ENCODE measurements at places on chromosomes 3 and 15. TPM values are rescaled to one million over a fixed set of nuclear protein-coding genes. Genes with fewer than 3 reads are reported as not detected.

Gene CHRD
- 47.2 TPM for total RNA-seq

Gene HRG
- total RNA-seq, result not detected

Gene TJP1
- total RNA-seq, result 70.9 TPM

Gene GPR149
- not detected for total RNA-seq

Gene PTX3
- 13.5 TPM for total RNA-seq

DNA sequence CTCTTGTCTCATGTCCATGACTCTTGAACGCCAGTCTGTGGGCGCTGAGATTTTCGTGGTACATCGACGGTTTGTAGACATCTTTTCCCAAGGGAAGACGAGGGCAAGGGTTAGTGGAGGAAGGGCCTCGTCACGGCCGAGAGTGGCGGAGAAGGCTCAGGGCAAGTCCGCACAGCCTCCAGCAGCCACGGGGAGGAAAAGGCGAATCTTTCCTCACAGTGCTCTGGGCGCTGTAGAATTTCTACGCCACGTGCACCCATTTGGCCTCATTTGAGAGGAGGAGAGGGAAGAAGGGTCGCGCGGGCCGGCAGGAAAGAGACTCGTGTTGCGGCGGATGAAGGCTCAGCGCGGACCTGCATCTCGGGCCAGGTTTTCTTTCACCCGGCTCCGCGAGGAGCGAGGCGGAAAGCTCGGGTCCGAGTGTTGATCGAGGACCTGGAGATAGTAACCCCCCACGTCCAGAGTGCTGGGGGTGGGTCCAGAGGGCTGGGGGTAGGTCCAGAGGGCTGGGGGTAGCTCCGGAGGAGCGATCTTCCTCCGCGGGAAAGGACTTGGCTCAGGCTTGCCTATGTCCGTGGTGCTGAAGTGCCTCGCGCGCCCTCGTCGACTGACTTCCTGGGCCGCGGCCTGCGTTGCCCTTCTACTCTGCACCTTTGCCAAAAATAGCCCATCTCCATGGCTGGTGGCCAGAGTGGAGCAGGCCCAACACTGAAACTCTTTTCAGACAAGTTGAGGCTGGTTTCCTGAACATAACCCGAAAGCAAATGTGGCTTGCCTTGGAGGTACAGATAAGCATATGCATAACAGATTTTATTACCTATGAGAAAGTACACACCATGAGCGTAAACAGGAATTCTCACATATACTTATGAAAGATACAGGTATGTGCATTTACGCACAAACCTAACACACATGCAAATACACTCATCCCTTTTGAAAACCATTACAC is 1.1 kb downstream of the SLC35G2 start:
- DNase-seq, result peak; percentile 53

- DNase-seq, result peak; percentile 20
Observed at GRCh38 chr3:146218880-146219866, 31.7 kb downstream of the PLSCR4 start.

GRCh38 chr3:42714171-42714852 is 11.7 kb upstream of the HHATL start:
- DNase-seq, result no peak

GRCh38 chr3:60036803-60037202 is 987.0 kb upstream of the CFAP20DC start:
- DNase-seq, result no peak

GRCh38 chr3:136858381-136858780 is 3.6 kb upstream of the NCK1 start:
- DNase-seq, result peak; percentile 5

GRCh38 chr3:97930018-97930417 is 42.2 kb downstream of the RIOX2 start:
- DNase-seq, result no peak

GRCh38 chr15:43881944-43882343 is 55.1 kb downstream of the WDR76 start:
- DNase-seq, result peak; percentile 58

- no peak for DNase-seq
Observed at GRCh38 chr3:42731476-42732195, 29.0 kb upstream of the HHATL start.

DNA sequence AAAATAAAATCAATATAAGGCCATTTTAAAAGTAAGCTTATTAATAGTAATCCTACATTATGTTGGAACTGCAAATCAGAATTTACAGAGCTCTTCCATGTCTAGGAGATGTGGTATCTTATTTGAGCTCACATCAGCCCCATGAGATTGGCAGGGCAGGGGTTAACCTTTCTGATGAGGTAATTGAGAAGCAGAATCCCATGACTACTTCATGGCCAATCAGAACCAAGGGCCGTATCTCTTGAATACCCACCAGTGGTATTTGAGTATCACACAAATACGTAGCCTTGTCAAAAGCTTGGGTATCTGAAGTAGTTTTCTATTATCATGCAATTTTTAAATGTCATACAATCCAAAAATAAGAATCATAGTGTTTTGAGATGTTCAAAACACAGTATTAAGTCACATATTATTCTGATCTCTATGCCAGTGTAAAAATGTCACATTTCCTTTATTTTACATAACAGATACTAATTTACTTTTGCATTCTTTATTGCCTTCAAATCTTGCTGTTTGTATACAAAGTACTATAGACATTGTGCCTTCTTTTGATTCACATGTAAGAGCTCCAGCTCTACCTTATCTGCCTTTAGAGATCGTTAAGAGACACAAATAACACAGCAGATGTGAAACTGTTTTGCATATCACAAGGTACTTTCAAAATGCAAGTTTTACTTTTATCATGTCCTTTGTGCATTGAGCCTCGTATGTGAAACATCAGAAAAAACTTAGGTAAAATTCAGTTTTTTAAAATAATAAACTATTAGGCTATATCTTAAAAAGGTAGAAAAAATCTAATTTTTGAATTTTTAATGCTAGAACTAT is 251.7 kb upstream of the GOLGA6L4 start:
- no peak for DNase-seq

DNA sequence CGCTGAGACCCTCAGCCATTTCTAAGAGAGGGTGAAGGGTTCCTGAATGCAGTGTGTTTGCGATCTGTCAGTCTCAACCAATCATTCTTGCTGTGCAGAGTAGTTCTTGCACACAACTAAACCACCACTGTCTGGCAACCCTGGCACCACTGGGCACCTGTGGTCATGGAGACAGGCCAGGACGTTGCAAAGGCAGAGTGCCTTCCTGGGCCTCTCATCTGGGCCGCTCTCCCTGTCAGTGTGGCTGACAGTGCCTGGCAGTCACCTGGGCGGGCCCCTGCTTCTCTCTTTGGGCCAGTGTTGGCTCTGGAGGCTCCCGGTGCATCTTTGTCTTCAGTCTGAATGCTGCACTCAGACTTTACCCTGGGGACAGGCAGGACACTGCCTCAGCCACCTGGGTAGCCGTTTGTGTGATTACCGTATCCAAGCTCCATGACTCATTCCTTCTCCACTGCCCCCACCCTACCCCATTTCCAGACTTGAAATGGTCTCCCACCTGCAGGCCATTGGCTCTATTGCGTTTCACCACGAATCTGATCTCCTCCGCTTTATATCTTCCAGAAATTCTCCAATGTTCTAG is 104.6 kb upstream of the KLF13 start:
- no peak for DNase-seq

GRCh38 chr3:119380697-119381096 is 82.7 kb downstream of the TMEM39A start:
- peak; percentile 63 for DNase-seq

GRCh38 chr3:42486814-42487565 is 15.5 kb upstream of the VIPR1 start:
- DNase-seq, result no peak

- DNase-seq, result peak; percentile 49
Observed at GRCh38 chr3:185677146-185677829, 91.2 kb downstream of the SENP2 start.

DNA sequence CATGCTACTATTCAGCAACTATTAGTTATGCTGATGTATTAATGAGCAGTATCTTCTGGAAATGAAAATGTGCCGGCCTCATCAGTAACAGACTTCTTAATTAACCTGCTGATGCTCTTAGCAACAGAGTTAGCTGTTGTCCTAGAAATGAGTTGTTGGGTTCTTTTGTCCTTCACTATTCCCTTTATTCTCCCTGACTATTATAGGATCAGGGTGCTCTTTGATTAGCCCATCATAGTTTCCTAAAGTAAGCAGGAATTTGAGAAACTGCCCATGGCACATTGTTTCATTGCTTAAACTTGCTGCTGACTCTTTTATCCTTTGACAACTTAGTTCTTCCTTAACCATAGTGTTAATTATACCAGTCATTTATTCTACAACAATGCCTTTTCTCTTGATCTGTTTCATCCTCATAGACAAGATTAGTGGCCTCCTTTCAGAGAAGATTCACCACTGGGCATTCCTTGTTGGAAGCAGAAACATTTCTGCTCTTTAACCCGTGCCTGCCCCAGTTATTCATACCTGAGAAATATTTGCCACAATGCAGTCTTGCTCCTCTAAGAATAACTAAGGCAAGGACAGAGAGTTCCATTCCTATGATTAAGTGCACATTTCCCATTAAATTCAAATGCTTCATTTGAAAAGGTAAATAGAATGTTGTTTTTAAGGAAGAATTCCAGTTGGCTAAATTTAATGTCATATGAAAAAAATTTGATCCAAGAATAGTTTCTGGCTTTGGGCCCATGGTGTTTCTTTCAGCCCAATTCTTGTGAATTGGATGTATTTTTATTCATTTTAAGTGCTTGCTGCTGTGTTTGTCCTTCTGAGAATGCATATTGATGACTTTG is 573.3 kb upstream of the TBL1XR1 start:
- no peak for DNase-seq

DNA sequence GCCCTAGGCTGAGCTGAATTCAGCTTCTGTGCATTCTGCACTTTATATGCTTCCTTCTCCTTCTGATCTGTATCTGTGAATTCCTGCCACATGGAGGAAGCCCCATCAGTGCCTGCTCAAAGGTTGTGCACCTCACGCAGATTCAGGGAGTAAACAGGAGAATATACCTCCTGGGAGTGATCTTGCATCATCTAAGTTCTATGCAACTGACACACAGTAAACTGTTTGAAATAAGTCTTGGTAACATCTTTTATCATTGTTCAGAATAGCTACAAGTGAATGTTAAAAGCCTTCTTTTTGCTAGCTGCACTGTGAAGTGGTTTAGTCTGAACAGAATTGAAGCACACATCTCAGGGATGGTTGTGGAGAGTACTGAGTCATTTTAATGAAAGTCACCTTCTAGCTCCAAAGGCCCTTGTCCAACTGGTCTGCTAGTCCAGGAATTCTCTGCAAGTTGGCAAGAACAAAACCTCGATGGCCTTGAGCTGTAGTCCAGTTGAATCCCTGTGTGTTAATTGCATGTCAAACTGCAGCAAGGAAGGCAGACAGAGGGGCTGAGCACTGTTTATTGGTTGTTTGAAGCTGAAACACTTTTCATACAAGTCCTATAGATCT is 215.0 kb downstream of the WNT5A start:
- DNase-seq, result no peak

DNA sequence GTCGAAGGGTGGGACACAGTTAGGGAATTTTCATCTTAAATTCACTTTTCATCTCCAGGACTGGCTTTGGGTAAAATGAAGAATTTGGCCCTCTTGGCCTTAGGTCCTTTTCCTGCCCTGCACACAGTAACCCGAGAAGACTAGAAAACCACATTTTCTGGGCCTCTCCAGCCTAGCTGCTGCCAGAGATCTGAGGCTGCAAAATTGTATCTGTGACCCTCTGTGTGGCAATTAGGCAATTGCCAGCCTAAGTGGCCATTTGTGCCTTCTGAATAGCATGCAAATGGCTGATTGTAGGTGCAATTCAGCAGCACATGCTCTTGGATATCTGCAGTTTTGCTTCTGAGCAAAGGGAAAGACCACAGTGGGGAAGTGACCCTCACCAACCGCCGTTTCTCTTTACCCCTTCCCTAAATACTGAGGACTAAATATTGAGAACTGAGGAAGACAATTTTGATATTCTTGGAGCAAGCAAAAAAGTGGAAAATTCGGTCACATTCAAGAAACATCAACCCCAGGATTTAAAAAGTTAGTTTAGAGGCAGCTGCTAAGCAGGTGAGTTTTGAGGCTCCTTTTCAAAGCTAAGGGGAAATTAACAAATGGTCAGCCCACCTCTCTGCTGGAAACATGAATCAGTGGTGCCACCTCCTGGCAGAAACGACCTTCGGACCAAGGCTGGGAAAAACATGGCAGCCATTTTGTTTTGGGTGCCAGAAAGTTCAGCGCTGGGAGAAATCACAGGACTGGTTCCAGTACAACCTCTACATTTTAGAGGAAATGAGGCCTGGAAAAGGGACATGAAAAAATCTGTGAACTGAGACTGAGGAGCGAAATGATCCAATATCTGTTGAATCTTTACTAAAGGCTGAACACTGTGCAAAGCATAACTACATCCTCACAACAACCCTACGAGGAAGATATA is 56.6 kb upstream of the PRTG start:
- no peak for DNase-seq

GRCh38 chr3:22714749-22715148 is 488.4 kb upstream of the UBE2E2 start:
- DNase-seq, result no peak

GRCh38 chr3:108136561-108137459 is 46.0 kb upstream of the CD47 start:
- DNase-seq, result peak; percentile 35

DNA sequence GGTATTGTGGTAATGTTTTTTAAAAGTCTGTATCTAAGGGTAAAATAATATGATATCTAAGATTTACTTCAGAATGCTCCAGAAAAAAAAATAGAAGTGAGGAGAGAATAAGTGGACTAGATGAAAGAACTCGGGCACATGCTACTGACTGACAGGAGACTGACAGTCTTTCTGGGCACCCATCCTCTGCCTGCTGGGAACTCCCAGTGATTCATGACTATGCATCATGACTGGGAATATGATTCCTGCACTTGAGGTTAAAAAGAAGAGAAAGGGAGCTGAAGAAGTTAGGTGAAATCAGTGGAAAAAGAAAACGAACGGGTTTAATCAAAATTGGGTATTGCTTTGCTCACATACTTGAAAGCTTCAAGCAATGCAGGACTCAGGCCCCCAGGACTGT is 35.7 kb upstream of the SPSB4 start:
- DNase-seq, result no peak

DNA sequence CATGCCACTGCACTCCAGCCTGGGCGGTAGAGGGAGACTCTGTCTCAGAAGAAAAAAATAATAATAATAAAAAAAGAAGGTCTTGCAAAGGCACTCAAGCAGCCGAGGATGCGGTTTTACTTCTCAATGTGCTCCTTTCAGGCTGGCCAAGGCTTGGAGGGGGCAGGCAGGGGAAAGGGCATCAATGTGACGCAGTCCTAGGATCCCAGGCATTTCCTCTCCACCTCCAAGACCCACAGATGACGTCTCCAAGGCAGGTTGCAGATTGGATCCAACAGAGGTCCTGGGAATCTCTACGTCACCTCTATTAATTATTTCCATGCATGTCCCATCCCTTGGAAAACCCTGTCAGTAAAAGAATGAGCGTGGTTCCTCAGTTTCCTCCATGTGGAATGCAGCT is 56.2 kb downstream of the FAM43A start:
- no peak for DNase-seq

DNA sequence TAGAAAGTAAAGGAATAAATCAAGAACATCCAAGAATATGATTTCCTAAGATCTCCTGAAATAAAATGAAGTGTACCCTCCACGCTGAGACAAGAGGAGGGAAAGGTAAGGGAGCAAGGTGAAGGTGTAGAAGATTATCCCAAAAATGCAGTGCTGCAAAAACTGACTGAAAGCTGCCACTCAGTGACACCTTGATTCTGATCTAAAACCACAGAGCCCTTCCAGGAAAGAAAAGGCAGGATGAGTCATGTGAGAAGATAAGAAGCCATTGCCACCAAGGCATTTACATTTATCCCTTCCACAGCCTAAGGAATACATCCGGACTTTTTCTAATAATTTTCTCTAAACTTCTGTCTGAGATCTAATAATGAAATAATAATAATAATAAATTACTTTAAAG is 49.9 kb downstream of the IGSF11 start:
- no peak for DNase-seq

- DNase-seq, result peak; percentile 39
Observed at GRCh38 chr3:52339612-52340011, 23.5 kb downstream of the DNAH1 start.
